ENCODE measurements at places on chromosomes 2 and 18. TPM values are rescaled to one million over a fixed set of nuclear protein-coding genes. Genes with fewer than 3 reads are reported as not detected.

FN1 gene
- polyA plus RNA-seq: 157 TPM

PDCL3 gene
- polyA plus RNA-seq: 64.1 TPM

NDUFB3 gene
- polyA plus RNA-seq: 220 TPM

AGXT gene
- polyA plus RNA-seq: not detected

G6PC2 gene
- not detected for polyA plus RNA-seq

MYOM1 gene
- polyA plus RNA-seq: 0.34 TPM

WNT10A gene
- 0.04 TPM for polyA plus RNA-seq

EML6 gene
- polyA plus RNA-seq: 1.8 TPM

OR6B2 gene
- not detected for polyA plus RNA-seq

B4GALT6 gene
- 6.7 TPM for polyA plus RNA-seq

TLK1 gene
- polyA plus RNA-seq: 18.8 TPM

IL36RN gene
- not detected for polyA plus RNA-seq

ECEL1 gene
- polyA plus RNA-seq: 0.10 TPM

SCG2 gene
- polyA plus RNA-seq: 0.42 TPM

- DNase-seq: no peak
These were observed at the start of gene GPR75 for GRCh38 chr2:53859206-53860181. Gene GPR75 (minus strand): TSS chr2:53859967. CDS start chr2:53854756, 5,211 bp downstream.

DNA sequence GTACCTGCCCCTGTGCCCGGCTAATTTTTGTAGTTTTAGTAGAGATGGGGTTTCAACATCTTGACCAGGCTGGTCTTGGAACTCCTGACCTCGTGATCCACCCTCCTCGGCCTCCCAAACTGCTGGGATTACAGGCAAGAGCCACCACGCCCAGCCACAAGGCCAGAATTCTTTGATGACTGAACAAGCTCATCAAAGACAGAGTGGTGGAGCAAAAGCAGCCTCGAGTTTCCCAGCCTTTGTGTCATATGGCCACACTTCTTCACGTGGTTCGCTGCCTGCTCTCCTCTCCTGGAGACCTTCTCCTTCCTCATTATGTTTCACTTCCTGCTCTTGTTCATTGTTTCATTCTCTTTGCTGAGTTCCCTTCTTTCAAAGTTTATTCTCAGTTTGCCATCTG, 9.9 kb upstream of the NPC1 start:
- no peak for DNase-seq

DNA sequence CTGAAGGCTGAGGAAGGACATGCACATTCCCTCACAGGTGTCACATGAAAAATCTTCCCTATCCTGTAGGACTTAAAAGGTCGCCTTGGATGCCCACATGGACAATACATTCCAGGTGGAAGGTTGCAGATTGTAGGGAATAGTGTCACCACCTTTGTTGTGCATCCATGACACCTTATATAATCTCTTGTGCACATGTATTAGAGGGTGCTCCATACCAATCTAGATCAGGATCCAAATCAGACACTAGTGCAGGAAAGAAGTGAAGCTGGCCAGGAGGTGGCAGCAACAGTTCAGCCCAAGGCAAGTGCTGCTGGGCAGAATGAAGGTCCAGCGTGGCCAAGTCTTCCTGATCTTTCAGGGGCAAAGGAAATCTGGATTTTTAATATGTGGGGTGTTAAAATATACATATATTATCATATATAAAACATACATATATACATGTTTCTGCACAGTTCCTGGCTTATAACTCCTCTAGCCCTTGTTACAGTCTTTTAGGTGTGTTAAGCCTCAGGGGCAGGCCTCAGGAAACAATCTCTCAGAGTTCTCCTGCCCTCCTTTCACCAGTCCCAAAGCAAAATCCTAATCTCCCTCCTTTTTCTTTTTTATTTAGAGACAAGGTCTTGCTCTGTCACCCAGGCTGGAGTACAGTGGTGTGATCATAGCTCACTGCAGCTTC, 16.6 kb downstream of the NIF3L1 start:
- peak; percentile 83 for DNase-seq

DNA sequence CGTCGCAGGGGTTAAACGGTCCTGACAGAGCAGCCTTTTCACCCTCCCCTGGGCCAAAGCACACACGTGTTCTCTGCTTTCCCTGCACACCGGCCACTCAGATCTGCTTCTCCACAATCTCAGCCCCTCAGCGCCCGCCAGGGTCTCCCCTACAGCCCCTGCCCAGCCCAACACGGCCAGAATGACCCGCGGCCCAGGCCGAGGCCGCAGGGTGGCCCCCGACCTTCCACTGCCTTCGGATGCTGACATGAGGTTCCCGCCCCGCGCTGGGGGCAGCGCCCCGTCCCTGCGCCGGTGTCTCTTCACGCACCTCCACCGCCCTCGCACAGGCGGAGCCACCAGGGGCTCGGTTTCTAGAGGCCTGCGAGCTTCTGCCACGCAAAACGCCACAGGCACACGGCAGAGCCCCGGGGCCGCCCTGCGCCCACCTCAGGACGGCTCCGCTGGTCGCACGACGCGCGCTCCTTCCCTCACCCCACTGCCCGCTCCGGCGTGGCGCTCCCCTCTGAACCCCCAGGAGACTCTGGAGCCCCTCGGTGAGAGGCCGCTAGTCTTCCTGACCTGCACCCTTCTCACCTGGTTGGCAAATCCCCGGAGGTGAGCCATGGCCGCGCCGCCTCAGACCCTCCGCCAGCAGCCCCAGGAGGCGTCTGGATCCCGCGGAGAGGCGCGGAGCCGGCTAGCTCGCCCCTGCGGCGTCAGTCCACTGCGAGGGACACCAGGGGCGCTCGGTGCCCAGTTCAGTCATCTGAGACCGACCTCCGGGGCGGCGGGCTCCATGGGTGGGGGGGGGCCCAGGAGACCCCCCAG, 749 bp downstream of the STK25 start:
- peak; percentile 58 for DNase-seq

GRCh38 chr2:123783164-123783563, 241.9 kb upstream of the CNTNAP5 start:
- DNase-seq: no peak

DNA sequence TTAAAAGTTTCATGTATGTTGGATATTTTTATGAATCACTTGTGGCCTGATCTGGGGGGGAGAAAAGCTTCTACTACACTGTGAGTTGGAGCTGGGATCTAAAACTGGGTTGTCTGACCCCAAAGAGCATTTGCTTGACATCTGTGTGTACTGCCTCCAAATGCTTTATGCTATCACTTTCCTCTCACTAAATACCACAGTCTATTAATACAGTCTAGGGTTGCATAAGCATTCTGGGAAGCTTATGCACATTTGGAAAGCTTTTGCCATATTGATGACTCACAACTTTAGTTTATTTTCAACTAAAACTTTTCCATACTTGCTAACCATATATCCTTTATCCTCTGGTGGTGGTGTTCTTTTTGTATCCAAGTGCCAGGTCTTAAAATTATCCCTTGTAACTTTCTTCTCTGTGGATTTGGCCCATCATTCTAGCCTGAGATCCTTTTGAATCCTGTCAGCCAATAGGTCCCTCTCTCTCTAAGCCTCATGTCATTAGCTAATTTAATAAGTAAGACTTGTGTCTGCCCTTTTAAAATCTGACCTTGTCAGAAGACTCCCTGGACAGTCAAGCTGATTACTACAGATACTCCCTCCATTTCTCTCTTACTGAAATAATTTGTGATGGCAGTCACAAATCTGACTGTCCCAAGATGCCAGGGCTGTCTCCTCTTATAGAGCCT, 72.7 kb downstream of the NXPH2 start:
- no peak for DNase-seq

GRCh38 chr2:56292951-56293350, 109.2 kb downstream of the CCDC85A start:
- no peak for DNase-seq

- no peak for DNase-seq
These were observed 169.6 kb downstream of the LRRTM1 start for GRCh38 chr2:80135001-80135400.

DNA sequence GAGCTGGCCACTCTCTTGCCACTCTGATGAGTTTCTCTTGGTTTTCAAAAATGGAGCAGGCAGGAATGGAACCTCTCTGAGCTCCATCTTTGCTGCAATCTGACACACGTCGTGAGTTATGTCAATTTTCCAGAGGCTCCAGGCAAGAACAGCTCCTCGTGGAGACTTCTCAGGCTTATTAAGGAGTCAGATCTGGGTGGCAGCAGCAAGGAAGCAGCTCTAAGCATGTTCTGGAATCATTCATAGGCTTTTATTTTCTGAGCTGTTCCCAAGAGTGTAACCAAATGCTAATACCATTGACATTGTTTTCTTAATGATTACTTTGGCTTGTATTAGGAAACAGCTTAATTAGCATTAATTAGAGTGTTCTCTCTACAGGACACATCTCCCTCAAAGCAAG, 26.1 kb upstream of the PDIA6 start:
- DNase-seq: no peak

- no peak for DNase-seq
These were observed 38.7 kb downstream of the TWIST2 start for GRCh38 chr2:238886453-238887094.

DNA sequence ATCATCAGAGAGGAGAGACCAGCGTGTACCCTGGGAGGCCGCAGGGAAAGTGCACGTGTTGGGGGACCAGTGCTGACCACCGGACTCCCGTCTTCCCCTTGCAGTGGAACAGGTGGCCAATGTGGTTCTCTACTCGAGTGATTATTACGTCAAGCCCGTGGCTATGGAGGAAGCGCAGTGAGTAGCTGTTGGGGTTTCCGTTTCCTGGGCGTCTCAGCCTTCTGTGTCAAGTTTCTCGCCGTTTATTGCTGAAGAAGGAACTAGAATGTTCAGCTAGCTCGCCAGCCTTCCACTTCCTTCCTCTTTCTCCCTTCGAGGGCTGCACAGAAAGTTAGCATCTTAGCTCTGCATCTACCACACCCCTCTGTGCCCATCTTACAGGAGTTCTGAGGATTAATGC, 22.8 kb upstream of the DGKD start:
- no peak for DNase-seq

GRCh38 chr2:237691029-237691907, 63.9 kb downstream of the LRRFIP1 start:
- DNase-seq: peak; percentile 38

DNA sequence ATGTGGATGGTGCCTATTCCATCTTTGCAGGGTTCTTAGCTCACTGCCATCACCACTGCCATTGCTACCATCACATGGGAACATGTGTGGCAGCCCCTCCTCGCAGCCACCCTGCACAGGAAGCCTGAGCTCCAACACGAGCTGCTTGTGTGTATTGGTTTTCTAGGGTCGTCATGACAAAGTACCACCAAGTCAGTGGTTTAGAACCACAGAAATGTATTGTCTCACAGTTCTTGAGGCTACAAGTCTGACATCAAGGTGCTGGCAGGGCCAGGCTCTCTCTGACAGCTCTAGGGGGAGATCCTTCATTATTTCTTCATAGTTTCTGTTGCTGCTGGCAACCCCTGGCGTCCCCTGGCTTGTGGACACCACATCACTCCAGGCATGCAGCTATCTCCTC, 10.3 kb upstream of the IL1R2 start:
- no peak for DNase-seq

DNA sequence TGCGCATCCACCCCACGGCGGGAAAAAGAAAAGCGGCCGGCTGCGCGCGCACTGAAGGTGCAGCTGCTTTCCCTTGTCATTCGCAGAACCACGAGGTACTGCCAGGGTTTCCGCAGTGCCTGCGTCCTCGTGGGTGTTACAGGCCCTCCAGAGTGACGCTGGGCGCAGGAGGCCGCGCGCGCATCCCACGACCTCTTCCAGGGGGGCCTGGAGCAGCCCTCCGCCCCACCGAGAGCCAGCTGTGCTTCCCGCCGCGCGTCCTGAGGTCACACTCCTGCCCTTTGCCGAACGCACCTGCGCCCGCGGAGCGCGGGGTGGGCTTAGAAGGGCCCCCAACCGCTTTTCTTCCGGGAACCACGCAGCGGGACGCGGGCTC, 378 bp upstream of the IAH1 start:
- DNase-seq: no peak

GRCh38 chr2:46689993-46690392, 210.6 kb downstream of the TMEM247 start:
- DNase-seq: no peak

GRCh38 chr2:20609349-20609994, 41.4 kb downstream of the HS1BP3 start:
- DNase-seq: no peak

DNA sequence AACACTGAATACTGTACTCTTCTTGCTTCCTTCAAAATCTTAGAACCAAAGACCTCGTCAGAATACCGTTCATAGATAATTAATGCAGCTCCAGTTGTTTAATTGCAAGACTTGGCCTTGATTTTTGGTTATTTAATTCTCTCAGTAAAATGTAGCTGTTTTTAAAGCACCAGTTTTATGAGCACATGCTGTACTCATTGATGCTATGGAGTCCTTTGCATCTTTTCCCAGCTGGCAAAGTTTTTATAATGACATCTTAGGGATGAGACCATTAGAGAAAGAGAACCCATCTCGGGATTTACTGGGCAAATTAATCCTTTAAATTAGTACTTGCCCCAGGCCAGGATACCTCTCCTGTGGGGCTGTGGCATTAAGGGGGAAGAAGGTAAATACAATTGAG, 199.3 kb downstream of the MEMO1 start:
- no peak for DNase-seq

DNA sequence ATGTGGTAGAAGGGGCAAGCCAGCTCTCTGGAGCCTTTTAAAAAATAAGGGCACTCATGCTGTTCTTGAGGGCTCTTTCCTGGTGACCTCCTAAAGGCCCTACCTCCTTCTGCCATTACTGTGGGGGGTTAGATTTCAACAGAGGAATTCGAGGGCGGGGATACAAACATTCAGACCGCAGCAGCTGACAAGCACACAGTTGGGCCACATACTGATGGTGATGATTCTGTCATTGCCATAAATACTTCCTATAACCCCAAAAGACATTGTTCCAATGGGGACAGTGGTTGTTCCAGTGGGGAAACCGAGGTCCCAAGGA, 67.0 kb downstream of the TSHZ1 start:
- no peak for DNase-seq

GRCh38 chr2:9740382-9741073, 102.7 kb upstream of the TAF1B start:
- DNase-seq: no peak

GRCh38 chr2:222353993-222354392, 55.2 kb upstream of the PAX3 start:
- DNase-seq: no peak

GRCh38 chr2:125643128-125643527, 1012.8 kb upstream of the GYPC start:
- no peak for DNase-seq

GRCh38 chr2:203225423-203226039, 13.3 kb upstream of the CYP20A1 start:
- DNase-seq: no peak

All from A549 (cell line).